GDM1 (cell line): ENCODE measurements at places on chromosomes 5 and 9.

- DNase-seq, result no peak
Observed at GRCh38 chr5:130198927-130199326, 294.7 kb downstream of the CHSY3 start.

GRCh38 chr9:90124961-90125360, 517.7 kb downstream of the DIRAS2 start:
- DNase-seq, result no peak

DNA sequence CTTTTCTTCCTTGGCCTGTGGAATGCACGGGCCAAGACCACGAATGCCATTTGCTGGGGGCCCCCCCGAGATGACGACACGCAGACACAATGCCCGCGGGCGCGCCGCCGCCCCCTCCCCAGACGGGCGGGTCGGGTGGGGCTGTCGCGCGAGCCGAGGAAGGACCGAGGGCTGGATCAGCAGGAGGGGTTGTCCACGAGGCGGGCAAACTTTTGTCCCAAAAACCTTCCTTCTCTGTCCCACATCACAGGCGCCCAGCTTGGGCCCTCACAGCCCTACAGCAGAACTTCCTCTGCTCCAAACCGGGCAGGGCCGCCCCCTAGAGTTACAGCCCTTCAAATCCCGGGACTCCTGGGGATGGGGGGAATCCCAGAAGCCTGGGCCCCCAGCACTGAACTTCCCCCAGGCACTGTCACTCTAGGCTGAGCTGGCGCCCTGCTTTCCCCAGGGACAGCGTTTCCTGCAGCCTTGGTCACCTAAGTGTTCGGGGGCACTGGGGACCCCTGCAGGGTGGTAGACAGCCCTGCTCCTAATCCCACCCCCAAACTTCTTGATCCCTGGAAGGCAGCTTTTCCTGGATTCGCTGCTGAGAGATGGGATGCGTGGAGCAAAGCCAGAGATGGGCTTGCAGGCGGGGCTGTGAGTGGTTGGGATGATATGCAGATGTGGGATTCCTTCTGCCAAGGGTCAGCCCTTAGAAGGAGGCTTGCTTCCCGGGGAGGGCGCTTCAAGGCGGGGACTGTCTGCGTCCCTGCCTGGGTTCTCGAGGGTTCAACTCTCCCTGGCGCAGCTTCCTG, 980 bp downstream of the COL5A1 start:
- DNase-seq, result no peak

DNA sequence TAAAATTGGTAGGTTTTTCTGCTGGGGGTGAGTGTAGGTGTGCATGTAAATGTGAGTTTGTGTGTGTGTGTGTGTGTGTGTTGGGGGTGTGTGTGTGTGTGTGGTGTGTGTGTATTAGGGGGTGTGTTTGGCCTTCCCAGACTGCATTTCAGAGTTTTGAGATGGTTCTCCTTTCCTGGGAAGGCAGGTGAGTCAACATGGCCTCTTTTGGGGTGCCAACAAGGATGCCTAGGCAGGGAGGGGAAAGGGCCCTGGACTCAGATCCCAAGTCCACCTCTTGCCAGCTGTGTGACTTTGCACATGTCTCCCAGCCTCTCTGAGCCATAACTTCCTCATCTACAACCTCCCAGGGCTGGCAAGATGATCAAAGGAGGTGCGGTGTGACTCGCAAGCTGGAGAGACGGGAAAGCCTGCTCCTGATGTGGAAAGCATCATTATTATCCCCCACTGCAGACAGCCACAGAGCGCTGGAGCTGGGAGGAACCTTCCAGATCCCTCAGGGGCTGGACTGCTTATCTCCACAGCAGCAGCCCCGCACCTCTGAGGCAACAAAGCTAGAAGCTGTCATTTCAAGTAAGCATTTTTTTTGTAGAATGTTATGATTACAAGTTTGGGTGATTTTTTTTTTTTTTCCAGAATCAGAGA, 63.5 kb upstream of the TBC1D2 start:
- DNase-seq, result no peak

- no peak for DNase-seq
Observed at GRCh38 chr5:18652404-18653215, 1018.4 kb downstream of the TAF11L14 start.

- no peak for DNase-seq
Observed at GRCh38 chr9:37575001-37575400, 1.2 kb downstream of the FBXO10 start.

DNA sequence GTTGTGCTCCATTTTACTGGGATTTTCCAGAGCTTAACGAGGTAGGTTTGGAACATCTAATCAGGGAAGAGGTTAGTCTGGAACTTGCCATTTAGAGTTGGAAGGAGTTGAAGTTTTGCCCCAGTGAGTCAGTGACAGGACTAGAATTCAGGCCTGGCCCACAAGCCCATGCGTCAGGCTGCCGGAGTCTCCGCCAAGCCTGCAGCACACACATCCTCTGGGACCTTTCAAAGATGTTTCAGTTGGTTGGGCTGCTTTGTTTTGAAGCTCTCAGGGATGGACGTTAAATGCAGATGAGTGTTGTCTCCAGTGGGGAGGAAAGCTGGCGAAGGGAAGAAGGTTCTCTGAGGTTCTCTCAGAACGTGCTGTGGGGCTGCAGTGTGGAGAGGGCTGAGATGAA, 147.0 kb downstream of the PSAT1 start:
- DNase-seq, result no peak

DNA sequence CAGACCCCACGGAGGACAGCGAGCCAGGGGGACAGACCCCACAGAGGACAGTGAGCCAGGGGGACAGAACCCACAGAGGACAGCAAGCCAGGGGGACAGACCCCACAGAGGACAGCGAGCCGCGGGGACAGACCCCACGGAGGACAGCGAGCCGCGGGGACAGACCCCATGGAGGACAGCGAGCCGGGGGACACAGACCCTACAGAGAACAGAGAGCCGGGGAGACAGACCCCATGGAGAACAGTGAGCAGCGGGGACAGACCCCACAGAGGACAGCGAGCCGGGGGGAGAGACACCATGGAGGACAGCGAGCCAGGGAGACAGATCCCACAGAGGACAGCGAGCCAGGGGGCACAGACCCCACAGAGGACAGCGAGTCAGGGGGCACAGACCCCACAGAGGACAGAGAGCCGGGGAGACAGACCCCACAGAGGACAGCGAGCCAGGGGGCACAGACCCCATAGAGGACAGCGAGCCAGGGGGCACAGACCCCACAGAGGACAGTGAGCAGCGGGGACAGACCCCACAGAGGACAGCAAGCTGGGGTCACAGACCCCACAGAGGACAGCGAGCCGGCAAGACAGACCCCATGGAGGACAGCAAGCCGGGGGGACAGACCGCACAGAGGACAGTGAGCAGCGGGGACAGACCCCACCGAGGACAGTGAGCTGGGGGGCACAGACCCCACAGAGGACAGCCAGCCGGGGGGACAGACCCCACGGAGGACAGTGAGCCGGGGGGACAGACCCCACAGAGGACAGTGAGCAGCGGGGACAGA, 4.4 kb upstream of the ZDHHC11 start:
- DNase-seq, result no peak

DNA sequence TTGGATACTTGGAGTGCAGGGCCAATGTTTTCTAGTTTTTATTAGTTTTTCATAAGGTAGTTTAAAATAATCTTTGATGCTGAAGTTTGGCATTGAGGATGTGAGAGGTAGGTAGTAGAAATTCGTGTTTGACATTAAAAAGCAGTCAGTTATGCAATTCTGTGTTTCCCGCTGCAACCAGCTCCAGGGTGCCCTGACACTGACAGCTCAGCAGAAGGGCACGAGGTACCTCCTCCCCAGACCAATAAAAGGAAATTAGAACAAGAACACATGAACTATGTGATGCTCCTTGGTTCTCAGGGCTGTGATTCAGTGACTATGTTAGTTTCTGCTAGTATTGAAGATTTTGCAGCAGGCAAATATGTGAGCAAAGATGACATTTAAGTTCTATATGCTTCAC, 40.2 kb downstream of the NSUN2 start:
- no peak for DNase-seq

DNA sequence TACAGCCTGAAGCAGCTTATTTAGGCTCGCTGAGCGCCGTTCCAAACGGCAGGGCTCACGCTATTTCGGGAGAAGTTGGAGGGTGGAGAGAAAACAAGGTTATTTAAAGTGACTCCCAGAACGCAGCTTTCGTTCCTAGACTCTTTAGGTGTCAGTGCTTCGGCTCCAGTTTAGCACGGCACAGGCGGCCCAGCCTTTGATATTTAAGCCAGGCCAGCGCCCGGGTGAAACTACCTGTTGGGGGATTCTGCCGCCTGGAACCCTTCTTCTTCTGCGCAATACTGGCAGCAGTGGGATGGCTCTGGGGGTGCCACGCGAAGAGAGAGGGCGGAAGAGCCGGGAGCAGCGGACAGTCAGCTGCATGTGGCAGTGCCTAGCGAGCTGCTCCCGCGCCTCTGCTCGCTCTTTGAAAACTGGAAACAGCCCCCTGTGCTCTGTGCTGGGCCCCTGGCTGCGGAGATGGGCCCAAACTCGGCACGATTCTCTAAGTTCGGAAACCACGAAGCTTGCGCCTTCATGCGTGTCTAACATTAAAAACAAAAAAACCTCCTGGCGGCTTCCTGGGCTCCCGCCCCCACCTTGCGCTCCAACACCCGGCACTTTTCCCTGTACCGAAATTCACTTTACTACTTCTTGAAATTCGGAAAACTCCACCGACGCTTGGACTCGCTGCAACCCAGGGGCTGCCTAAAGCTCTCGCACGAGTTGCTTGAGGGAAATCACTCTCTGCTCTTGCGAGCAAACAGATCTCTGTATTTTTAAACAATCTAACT, 34.6 kb upstream of the NFIB start:
- no peak for DNase-seq

GRCh38 chr9:117464941-117465616, 50.2 kb upstream of the ASTN2 start:
- DNase-seq, result no peak

GRCh38 chr5:178496642-178497041, 93.6 kb downstream of the COL23A1 start:
- no peak for DNase-seq
